Left renal pelvis (tissue), 4 donors: ENCODE measurements at places on chromosomes 4 and X. TPM values are rescaled to one million over a fixed set of nuclear protein-coding genes. Genes with fewer than 3 reads are reported as not detected.

- no peak for DNase-seq
These were observed 63.9 kb upstream of the TRIM2 start for GRCh38 chr4:153140294-153140693.

DNA sequence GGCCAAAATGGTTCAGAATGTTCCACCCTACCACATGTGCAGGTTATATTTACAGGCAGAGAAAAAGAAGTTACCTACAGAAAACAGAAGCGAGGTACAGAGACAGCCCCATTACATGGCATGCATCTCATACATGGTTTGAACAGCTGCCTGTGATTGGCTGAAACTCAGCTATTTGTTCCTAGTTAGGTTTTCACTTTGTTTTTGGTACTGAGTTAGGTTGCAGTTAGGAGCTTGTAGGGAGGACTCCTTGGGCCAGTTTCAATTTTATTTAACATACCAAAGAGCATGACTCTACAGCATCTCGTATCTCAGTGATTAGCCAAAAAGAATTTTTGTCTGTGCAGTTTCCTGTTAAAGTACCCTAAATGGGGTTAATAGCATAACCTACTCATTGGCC is 392.0 kb downstream of the MAPK10 start:
- DNase-seq = no peak

DNA sequence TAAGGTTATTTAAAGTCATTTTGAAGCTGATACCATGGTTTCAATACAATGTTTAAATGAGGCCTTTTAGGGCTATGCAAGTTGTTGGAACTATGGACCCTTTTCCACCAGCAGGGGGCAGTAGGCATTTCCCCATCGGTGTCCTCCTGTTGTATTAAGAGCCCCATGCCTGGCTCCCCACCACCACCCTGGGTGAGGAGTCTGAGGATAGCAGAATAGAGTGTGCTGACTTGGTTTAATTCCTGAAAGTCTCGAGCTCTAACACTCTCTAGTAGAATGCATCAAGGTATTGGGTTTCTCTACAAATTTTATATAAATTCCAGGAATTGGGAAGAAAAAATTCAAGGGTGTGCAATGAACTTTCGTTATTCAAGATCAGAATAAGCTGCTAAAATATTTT is 234.8 kb upstream of the JADE1 start:
- no peak for DNase-seq

The HSD17B13 gene
- polyA plus RNA-seq = 0.53 TPM

DNA sequence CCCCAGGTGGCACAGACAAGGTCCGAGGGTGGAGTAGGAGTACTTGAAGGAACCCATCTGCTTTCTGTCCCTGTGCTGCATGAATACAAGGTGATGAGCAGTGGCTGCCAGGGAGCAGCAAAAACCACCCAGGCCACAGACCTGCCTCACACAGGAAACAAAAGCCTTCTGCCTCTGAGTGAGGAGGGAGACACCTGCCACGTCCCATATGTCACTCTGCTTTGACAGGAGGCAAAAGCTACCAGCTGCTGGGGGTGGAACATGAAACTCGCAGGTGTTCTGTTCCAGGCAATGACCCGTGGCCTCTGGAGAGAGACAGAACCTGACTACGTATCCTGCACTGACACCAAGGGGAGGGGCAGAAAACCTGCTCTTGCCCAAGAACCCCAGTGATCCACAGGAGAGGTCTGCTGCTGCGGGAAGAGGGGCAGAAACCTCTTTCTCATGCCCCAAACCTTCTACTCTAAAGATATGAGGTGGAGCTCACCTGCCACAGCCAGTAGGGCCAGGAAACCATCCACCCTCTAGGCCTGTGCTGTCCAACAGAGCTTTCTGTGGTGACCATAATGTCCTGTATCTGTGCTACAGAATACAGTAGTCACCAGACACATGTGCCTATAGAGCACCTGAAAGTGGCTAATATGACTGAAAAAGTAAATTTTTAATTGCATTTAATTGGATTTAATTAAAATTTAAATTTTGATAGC is 172.9 kb downstream of the PRDM5 start:
- DNase-seq = no peak
